ENCODE measurements at places on chromosomes 5 and 9.

DNA sequence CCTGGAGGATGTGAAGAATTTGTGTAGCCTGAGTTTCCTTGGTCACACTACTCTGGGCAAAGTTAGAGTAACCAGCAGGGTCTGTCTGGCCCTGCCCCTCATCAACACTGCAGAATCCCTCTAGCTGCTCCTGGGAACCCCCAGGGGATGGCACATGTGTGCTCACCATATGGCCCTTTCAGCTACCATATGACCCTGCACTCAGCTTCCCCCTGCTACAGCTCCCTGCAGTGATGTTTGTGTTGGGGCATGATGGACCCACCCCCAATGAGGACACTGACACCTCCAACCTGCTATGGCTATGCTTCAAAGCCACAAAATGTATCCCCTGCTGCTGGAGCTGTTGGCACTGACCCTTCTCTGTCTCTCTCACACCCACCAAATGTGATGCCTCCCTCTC lies 152.7 kb downstream of the SNX18 start:
- no peak for DNase-seq

DNA sequence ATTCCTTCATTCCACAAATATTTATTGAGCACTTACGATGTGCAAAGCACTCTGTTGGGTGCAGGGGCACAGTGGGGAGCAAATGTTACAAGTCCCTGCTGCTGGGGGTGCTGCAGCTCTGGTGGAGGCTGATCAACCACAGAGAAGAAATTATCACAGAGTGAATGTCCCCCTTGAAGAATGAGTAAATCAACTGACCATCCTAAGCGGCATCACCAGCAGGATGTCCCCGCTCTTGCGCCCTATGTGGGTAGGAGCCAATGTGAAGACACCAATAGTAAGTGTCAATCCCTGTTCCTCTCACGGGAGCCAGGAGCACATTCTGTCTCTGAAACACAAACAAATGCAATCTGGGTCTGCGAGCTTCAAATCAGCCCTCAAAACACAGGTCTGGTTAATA lies 47.4 kb upstream of the TBC1D9B start:
- DNase-seq, result no peak

DNA sequence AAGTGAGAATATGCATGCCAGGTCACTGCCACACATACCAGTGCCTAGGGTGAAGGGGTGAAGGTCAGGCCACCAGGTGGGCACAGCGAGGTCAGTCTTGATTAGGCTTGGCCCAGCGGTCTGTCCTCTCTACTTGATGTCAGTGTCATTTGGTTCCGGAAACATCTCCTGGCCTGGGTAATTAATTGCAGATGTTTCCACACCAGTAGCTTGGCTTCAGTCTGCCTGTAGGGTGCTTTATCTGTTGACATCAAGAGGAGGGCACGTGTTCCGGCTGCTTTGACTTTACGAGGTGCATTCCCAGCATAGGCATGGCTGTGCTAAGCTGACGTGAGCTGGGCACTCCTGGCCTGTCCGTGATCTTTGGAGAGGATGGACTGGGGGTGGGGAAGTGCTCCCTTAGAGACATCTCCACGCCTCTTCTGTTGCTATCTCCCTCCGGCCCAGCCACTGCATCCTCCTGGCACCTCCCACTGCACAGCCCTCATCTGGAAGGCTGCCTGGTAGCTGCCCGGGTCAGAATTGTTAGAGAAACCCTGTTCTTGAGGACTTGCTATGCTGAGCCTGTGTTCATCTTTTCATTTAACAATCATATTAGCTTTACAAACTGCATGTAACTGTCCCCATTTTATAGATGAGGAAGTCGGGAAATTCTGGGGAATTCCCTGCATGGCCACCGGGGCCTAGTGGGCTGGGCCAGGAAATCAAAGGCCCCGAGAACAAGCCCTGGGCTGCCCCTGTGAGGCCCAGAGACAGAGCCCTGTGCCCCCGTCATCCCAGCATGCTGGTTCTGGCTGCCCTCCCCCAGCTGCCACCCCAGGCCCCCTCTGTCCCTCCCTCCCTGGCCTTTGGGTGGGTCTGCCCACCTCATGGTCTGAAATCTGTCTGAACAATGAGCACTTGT lies 29.1 kb downstream of the JADE2 start:
- DNase-seq, result peak; percentile 7

GRCh38 chr5:66742083-66742895 lies 146.1 kb downstream of the MAST4 start:
- DNase-seq, result no peak

DNA sequence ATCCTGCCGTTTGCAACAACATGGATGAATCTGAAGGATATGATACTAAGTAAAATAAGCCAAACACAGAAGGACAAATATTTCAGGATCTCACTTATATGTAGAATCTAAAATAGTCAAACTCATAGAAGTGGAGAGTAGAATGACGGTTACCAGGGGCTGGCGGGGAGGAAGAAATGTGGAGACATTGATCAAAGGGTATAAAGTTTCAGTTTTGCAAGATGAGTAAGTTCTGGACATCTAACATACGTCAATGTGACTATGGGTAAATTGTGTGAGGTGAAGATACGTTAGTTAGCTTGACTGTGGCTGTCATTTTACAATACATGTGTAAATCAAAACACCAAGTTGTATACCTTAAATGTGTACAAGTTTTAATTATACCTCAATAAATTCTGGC lies 200.3 kb downstream of the SNX18 start:
- no peak for DNase-seq

- no peak for DNase-seq
Measured at GRCh38 chr9:105912863-105913516, 218.6 kb downstream of the TMEM38B start.

GRCh38 chr5:138724470-138725146 lies 28.6 kb upstream of the CTNNA1 start:
- no peak for DNase-seq

- no peak for DNase-seq
Measured at GRCh38 chr9:16640649-16641048, 229.8 kb downstream of the BNC2 start.

DNA sequence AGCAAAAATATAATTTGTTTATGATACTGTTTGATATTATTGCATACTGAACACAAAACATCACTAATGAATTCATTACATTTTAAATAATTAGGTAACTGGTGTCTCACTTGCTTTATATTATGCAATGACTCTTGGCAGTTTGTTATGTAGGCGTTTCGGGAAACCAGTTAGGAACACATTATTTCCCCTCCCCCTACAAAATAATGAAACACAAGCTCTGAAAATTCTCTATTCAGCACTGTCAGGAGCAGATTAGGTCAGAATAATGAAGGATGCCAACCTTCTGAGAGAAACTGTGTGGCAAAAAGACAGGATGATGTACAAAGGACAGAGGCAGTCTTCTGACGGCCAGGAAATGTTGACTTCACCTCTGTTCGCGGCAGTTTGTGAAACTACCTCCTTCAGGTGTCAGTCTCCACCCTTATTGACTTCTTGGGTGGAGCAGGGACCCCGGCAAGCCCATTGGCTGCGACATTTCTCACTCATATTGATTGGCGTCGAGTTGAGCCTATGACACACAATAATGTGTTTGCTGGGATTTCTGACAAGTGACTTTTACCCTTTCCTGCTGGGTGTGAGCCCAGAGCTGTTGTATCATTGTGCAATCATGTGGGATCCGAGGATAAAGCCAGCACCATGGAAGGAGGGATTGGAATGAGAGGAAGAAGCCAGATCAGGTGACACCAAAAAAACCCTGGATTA lies 33.9 kb downstream of the SH3PXD2B start:
- no peak for DNase-seq

- no peak for DNase-seq
Measured at GRCh38 chr5:112708103-112708622, 29.5 kb upstream of the APC start.

GRCh38 chr5:173626505-173626820 lies 10.0 kb upstream of the BOD1 start:
- DNase-seq, result no peak

DNA sequence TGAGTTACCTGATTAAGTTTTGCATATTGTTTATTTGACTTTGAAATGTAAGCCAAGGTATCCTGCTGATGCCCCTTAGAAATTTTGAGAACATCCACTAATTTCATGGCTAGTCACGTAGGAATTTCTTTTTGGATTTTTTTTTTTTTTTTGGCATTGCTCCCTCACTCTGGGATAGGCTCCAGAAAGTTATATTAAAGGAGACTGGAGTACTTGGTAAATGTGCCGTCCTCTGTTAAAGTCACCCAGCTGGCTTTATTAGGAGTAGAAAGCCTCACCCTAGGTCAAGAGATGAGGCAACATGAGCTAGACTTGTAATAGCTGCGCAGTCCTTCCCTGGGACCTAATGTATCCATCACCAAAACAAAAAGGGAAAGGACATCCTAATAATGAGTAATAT lies 3.1 kb downstream of the KCTD16 start:
- DNase-seq, result no peak

GRCh38 chr5:45205403-45205961 lies 396.7 kb downstream of the MRPS30 start:
- no peak for DNase-seq

DNA sequence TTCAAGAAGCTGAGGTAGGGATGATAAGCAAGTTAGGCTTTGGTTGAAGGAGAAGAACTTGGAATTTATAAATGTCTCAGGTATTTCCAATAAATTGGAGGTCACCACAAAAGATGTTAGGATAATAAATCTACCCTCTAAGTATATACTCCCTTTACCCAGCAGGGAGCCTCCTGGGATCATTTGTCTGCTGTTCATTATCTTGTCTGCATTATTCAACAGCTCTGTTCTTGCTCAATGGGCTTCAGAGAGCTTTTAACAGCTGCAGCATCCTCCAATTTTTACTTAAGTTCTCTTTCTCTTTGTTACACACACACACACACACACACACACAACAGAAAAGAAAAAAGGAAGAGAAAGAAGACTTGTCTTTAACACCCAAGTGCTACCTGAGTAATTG lies 51.7 kb upstream of the VPS13A start:
- no peak for DNase-seq

- no peak for DNase-seq
Measured at GRCh38 chr9:130537346-130538050, 41.9 kb upstream of the FUBP3 start.

DNA sequence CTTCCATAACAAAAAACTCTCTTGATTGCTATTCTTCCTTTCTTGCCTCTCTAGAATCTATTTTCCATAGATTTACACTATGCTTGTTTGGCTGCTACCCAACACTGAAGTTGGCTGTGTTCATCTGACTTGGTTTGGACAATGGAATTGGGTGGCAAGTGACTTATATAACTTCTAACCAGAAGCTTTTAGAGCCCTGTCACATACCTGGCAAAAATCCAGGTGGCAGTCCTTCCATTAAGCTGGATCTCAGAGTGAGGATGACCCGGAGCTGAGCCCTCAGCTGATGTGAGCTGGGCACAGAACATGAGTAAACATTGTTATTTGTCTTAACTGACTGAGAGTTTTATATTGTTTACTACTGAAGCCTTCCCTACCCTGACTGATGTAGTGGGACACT lies 225.7 kb downstream of the TLR4 start:
- no peak for DNase-seq

GRCh38 chr5:54912021-54912420 lies 73.4 kb downstream of the ESM1 start:
- DNase-seq, result no peak

DNA sequence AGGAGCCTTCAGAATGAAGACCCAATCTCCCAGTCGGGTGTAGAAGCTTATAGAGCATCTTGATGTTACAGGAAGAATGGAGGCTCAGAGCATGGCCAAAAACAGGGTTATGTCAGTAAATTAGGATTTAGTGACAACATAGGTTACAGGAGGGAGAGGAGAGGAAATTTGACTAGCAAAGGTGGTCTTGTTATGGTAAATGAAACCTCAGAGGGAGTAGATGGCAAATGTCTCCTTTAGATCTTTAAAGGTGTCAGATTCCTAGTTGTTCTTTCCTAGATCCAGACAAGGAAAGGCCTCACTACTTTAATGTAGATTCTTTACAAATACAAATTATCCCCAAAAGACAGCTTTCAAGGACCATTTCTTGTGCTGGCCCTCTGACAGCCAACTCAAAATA lies 465.0 kb downstream of the DMRTA1 start:
- DNase-seq, result no peak

- DNase-seq, result no peak
Measured at GRCh38 chr5:168303393-168304025, 12.1 kb downstream of the WWC1 start.

DNA sequence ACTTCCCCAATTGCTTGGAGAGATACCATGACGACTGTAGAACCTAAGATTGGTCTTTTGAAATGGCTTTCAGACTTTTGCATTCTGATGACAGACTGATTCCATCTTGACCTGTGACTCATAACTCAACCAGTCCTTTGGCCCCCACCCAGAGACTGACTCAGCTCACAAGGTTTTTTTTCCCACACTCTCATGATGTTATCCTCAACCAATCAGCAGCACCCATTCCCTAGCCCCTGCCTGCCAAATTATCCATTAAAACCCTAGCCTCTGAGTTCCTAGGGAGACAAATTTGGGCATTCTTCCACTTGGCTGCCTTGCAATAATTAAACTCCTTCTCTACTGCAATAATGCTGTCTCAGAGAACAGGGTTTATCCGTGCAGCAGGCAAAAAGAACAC lies 1263.3 kb upstream of the CDH9 start:
- no peak for DNase-seq

DNA sequence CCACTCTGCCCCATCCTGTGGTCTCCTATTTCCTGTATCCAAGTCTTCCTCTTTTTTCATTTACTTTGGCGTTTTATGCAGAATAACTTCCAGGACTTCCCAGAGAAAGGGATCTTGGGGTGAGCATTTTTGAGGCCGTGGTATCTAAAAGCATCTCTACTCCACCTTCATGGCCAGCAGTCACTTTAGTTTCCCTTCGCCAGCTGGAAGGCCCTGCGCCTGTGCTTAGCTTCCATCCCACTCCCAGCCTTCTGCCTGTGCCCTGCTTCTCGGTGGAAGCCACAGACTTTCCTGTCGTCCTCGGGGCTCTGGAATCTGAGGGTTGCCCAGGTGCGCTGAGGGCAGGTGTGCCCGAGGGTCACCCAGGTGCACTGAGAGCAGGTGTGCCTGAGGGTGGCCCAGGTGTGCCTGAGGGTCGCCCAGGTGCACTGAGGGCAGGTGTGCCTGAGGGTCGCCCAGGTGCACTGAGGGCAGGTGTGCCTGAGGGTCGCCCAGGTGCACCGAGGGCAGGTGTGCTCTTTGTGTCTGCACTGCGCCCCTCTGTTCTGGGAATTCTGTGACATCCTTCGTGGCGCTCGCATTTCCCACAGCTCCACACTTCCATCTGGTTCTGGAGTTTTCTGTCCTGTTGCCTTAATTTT lies 32.4 kb upstream of the LRRC14B start:
- DNase-seq, result no peak

DNA sequence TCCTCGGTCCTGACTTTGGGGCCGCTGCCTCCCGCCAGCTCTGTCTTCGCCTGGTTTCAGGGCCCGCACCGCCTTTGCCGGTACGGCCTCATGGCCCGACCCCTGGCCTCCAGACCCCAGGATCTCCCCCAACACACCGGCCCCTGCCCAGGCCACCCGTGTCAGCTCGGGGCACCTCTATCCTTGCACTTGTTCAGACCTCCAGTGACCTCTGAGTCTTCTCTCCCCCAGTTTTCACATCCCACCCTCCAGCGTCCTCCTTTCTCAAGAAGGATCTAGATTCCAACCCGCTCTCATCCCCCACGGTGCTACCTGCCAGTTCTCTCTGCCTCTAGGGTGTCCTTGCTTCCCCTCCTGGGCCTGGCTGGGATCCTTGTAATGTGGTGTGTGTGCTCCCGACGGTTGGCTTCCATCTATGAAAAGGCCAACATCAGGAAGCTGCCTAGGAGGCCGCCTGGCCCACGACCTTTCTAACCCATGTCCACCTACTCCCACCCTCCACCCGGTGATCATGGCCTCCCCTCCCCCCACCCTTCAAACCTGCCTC lies 61.1 kb downstream of the SPATA31C2 start:
- no peak for DNase-seq

Data from activated T-helper 1 cell treated with Interleukin-2 at 50 U/mL for 16 hours (primary cell).